Stimulated activated CD4-positive, alpha-beta T cell treated with anti-CD3 and anti-CD28 coated beads, Interleukin-1b, Interleukin-23, amount 100 ng/mL, for 1 hour (primary cell): ENCODE measurements at places on chromosomes 11 and 22.

- DNase-seq, result no peak
Measured at GRCh38 chr11:10379426-10379825, 74.6 kb downstream of the ADM start.

GRCh38 chr11:74685905-74686304, 45.3 kb downstream of the CHRDL2 start:
- DNase-seq, result no peak

- no peak for DNase-seq
Measured at GRCh38 chr11:92453055-92453454, 228.4 kb downstream of the FAT3 start.

DNA sequence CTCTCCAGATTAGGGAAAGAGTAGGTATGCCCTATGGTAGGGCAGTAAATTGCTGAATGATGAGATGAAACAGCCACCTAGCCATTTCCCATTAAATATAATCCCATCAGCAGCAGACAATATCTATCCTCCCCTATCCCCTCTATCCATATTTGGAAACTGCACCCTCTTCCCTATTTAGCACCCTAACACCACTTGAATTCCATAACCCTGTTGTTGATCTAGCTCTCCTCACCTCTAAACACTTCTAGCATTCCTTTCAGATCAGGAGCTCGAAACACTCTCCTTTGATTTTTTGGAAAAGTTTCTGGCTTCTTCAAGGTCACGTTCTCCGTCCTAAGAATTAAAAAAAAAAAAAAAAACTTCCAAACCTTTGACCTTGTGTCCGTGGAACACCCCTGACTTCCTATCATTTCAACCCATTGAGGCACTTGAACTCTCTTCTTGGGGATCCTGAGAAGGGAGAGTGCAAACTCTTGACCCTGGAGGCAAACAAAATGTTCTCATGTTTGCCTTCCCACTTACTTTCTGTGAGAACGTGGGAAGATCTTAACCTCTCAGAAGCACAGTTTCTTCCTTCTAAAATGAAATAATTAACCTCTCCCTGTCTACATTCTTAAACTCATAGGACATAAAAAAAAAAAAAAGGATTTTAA, 19.0 kb downstream of the TRIM5 start:
- no peak for DNase-seq

- peak; percentile 47 for DNase-seq
Measured at GRCh38 chr11:65078151-65078550, 5.7 kb downstream of the CDCA5 start.

DNA sequence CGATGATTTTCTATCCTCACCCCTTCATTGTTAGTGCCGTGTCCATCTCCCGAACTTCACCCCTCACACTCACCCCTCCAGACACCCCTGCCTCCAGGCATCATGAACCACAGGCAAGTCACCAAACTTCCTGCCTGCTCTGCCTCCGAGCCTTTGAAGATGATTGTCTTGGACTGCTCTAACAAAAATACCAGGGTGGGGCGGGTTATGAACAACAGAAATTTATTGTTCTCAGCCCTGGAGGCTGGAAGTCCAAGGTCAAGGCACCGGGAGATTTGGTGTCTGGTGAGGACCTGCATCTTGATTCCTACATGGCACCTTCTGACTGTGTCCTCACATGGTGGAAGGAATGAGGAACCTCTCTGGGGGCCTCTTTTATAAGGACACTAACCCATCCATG, 1508.3 kb downstream of the TBC1D22A start:
- DNase-seq, result no peak
